Fibroblast of gingiva (primary cell): ENCODE measurements at places on chromosomes 7 and 10.
A peak's percentile ranks its signal among the peaks of the same experiment; 100 is the strongest.

GRCh38 chr10:17006631-17007417 lies 122.8 kb downstream of the CUBN start:
- DNase-seq, result no peak

DNA sequence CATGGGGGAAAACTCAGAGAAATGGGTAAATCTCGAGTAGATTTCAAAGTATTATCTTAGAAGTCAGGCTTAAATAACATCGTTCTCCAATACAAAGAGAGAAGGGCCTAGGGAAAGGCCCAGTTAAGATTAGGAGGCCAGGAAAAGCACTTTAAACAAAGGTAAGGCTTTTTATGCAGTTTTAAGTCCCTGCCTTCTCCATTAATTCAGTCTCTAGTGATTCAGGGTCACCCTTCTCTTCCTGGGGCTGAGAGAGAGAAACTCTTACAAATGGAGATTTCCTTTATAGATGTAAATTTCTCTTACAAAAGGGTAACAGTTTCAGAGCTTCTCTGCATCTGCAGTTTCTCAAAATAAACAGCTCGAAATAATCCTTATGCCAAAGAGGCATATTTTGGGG lies 179.3 kb downstream of the HECW1 start:
- DNase-seq, result no peak

- DNase-seq, result no peak
Observed at GRCh38 chr10:101552442-101552841, 35.6 kb downstream of the POLL start.

DNA sequence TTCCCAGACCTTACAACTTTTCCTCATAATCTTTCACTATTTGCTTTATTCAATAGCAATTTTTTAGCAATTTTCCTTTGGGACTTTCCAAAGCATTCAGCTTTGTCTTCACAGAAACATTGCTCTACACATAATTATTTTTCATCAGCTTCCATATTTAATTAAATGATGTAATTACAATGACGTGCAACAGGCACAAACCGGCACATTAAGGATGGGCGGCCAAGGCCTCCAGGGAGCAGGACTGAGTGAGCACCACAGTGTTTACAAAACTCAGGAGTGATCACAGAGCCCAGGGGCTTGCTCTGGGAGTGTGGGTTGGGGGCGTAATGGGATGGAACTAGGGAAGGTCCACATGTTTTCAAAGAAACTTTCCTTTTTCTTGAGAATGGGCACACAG lies 69.8 kb downstream of the MAD1L1 start:
- DNase-seq, result peak; percentile 40

GRCh38 chr7:130349911-130350782 lies 5.5 kb downstream of the CPA5 start:
- DNase-seq, result peak; percentile 22

GRCh38 chr7:95454438-95455045 lies 19.7 kb upstream of the PON2 start:
- DNase-seq, result no peak

- no peak for DNase-seq
Observed at GRCh38 chr7:148489678-148490077, 100.9 kb upstream of the C7orf33 start.

- DNase-seq, result no peak
Observed at GRCh38 chr7:134376693-134377092, 60.0 kb upstream of the SLC35B4 start.

GRCh38 chr7:76196786-76197185 lies 4.9 kb upstream of the SRRM3 start:
- no peak for DNase-seq

DNA sequence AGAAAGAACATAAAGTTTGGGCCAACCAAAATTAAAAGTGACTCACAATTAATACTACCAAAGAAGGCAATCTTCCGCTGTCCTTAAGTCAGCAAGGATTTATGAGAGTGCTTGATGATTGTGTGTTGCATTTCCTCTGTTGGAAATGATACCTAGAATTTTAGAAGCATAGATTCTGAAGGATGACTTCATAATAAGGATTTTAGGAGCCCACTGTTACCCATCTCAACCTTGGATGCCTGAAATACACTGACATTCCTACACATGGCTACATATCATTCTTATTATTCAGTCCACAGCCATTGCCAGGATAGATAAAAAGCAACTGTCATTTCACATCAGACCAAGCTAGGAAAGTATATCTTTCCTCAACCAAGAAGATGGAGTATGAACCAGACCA lies 823.8 kb downstream of the LRMDA start:
- no peak for DNase-seq

- no peak for DNase-seq
Observed at GRCh38 chr10:70348228-70348850, 34.1 kb downstream of the LRRC20 start.

DNA sequence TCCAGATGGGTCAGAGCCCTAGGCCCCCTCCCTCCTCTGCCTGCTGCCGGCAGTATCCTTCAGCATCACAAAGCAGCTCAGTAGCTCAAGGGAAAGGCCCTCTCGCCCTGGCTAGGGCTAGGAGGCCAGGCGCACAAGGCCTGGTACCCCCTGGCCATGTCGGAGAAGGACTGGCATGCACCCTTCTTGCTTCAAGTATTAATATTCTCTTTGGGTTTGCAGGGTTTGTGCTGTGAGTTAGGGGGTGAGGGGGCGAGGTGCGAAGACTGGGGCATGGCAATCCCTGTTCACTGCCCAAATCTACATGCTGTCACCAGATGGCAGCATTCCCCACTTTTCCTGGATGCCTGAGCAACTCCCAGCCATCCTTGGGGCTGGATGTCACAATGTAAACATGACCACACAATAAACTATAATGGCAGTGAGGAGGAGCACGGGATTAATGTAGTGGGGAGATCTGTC lies 105.2 kb downstream of the NEURL1 start:
- DNase-seq, result peak; percentile 72

GRCh38 chr7:5408777-5409176 lies 14.9 kb downstream of the TNRC18 start:
- DNase-seq, result no peak

DNA sequence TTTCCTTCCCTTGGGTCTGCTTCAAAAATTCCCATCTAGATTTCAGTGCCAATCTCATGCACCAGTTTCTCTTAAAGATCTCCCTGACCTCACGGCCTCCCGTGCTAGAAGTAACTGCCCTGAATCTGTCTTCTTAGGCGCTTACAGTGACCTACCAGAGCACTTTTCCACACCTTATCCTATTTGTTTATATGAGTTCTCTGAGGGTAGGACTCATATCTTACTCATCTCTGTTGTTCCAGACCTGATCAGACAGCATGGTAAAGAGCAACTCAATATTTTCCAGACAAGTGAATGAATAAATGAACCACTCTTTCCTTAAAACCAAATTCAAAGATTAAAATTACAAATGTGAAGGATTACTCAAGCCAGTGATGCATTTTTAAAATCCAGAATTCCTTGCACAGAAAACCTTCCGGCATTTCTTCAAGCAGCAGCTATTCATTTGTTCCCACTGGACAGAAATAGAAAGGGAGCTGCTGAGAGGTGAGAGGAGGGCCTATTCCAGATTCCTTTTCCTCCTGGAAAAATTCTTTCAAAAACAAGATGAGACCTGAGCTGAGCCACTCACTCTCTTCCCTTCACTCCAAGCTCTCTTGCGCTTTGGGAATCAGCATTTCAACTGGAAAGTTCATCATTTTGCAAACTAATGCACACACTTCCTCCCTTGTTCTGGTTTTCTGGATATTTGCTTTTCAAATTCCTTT lies 94.6 kb downstream of the ELMO1 start:
- no peak for DNase-seq

DNA sequence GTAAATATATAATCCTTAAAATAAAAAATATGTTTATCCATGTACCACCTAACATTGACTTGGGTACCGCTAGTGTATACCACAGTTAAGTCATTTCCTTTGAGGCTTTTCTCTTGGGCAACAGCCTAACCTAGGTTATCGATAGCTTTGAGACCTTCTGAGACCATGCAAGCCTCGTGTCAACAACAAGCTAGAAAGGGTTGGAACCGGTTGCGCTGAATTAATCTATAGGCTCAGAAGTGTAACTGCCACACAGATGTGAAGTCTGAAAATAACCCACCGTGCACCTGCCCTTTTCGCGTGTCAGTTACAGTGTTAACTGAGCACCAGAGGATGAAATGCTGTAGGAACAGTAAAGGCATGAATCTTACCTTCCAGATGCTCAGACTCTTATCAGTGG lies 59.8 kb downstream of the ARID5B start:
- no peak for DNase-seq

DNA sequence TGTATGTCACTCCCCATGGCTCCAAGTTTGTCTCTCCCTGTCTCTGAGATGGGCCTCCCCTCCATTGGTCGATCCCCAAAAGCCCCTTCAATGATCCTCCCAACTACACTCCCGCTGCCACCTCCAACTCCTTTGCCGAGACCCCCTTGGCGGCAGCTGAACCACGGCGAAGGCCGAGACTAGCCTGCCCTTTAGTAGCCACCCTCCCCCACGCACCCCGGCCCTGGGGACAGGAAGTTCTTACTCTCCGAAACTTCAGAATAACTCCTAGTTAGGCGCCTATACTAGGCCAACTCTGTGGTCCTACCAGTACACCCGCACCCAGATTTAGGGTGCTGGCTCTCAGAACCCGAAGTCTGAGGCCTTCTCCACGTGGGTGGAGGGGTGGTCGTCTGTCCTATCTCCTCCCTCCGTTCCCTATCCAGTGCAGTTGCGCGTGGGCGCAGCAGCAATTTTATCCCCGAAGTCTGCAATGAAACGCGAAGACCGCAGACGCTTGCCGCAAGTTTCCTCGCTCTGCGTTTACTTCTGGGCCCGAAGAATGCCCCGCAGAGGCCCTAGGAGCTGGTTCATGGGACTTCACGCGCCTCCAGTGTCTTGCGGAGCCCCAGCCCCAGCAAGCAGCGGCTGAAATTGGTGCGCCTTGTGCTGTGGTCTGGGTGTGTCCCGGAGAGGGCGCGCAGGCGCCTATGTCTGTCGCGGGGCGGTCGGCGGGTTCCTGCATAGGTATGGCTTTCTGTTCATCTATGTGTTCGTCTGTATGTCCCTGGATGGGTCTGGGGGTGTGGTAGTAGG lies 82.6 kb upstream of the SLF2 start:
- DNase-seq, result no peak

- DNase-seq, result no peak
Observed at GRCh38 chr10:24215196-24215595, 6.3 kb downstream of the KIAA1217 start.

- no peak for DNase-seq
Observed at GRCh38 chr7:13042605-13043236, 355.3 kb downstream of the ARL4A start.

GRCh38 chr10:15236340-15236739 lies 67.8 kb upstream of the NMT2 start:
- no peak for DNase-seq

GRCh38 chr10:124619195-124619594 lies 125.0 kb downstream of the FAM53B start:
- DNase-seq, result peak; percentile 7

DNA sequence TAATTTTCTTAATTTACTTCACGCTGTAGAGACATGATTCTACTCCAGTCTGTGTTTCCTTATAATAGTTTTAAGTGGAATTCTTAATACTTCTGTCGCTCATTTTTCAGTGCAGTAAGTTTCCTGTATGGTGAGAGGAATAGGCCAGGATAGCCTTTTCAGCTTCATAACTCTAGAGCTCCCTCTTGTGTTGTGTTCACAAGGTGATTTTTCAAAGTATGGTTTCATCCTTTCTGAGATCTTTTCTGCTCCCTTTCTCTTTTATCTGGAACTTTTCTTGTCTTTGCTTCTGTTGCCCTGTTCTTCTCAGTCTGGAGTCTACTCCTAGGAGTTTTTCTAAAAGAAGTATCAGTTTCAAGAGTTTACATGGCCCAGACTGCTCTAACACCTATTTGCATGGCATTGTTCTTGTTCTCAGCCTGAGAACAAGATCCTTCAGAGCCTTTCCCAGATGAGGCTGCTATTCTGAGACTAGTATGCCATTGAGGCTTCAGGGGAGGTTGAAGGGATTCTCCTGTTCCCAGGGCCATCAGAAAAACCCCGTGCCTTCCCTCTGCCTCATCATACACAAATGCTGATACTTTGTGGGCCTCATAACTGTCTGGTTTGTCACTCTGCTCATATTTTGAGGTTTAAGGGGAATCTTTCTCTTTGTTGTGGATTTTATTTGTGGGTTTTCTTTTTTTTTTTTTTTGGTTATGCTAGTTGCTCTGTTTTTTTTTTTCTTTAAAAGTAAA lies 21.8 kb downstream of the NET1 start:
- DNase-seq, result peak; percentile 58

GRCh38 chr7:139647085-139647484 lies 123.6 kb downstream of the CLEC2L start:
- no peak for DNase-seq

DNA sequence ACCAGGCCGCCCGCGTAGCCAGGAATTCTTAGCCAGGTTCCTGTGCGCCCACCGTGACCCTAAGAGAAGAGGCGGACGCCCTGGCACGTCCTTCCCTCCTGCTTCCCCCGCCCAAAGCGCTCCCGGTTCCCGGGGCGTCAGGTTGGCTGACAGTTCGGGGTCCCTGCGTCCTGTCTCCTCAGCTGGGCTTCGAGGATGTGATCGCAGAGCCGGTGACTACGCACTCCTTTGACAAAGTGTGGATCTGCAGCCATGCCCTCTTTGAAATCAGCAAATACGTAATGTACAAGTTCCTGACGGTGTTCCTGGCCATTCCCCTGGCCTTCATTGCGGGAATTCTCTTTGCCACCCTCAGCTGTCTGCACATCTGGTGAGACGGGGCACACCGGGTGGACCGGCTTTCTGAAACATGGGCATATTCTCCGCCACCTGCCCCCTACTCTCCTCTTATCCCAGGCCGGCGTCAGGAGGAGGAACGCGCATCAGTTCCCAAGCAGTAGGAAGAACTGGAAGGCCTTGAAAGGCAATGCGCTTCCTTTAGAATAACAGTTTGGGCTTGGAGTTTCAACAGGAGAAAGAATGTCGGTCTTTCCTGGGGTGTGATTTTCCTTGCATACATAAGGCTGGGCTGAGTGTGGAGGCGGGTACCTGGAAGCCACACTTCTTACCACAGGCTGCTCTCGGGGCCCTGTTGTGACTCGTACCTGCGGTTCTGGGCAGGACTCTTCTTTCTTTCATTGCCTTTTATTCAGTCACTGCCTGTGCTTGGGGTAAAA lies 728 bp downstream of the CAV2 start:
- DNase-seq, result peak; percentile 40

DNA sequence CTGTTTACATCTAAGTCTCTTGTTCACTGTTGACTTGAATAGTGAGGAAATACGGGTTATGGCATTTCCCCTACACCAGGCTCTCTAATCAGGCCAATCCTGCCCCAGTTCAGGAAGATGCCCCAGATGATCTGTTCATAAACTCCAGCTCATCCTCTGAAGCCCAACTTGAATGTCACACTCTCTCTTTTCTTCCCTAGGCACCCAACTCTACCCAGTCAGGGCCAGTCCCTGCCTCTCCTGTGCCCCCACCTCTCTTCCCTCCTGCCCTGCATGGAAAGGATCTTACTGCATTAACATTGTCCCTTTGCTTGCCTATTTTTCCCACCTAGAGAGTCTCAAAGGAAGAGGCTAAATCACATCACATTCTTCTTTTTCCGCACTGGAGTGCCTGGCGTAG lies 10.6 kb upstream of the TRPV6 start:
- DNase-seq, result no peak

GRCh38 chr10:56370217-56371113 lies 9.4 kb upstream of the ZWINT start:
- DNase-seq, result no peak
